ENCODE measurements at places on chromosomes 16 and 17.

- no peak for DNase-seq
Observed at GRCh38 chr16:69917739-69918138, 33.4 kb upstream of the CLEC18A start.

DNA sequence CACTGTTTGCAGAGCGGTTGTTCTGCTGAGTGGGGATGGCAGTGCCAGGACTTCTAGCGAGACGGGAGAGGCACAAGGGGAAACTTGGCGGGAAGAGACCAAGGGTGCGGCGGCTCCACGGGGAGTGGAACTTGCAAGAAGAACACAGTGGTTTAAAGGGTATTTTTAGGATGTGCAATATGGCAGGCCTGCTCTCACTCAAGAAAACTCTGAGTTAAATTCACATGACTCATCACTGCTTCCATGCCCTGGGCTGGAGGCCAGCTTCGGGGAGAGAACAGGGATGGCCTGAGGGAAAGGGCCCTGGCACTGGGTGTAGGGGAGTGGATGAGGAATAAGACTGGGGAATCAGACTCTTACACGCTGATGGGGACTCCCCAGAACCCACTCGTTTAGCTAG is 13.3 kb upstream of the CD300LD start:
- no peak for DNase-seq

DNA sequence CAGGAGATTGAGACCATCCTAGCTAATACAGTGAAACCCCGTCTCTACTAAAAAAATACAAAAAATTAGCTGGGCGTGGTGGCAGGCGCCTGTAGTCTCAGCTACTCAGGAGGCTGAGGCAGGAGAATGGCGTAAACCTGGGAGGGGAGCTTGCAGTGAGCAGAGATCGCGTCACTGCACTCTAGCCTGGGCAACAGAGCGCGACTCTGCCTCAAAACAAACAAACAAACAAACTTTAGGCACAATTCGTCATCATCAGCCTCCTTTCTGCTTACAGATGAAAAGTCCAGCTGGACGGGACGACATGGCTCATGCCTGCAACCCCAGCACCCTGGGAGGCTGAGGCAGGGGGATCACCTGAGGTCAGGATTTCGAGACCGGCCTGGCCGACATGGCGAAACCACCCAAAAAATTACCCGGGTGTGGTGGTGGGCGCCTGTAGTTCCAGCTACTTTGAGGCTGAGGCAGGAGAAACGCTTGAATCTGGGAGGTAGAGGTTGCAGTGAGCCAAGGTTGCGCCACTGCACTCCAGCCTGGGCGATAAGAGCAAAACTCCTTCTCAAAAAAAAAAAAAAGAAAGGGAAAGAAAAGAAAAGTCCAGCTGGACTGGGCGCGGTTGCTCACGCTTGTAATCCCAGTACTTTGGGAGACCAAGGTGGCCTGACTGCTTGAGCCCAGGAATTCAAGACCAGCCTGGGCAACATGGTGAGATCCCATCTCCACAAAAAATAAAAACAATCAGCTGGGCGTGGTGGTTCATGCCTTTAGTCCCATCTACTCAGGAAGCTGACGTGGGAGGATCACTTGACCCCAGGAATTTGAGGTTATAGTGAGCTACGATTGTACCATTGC is 1.5 kb upstream of the SPIRE2 start:
- DNase-seq = no peak

- DNase-seq = no peak
Observed at GRCh38 chr17:37476431-37477120, 13.1 kb upstream of the DUSP14 start.

- no peak for DNase-seq
Observed at GRCh38 chr17:17385491-17385890, 82.3 kb downstream of the NT5M start.

- DNase-seq = no peak
Observed at GRCh38 chr16:88073201-88073721, 122.0 kb downstream of the BANP start.

DNA sequence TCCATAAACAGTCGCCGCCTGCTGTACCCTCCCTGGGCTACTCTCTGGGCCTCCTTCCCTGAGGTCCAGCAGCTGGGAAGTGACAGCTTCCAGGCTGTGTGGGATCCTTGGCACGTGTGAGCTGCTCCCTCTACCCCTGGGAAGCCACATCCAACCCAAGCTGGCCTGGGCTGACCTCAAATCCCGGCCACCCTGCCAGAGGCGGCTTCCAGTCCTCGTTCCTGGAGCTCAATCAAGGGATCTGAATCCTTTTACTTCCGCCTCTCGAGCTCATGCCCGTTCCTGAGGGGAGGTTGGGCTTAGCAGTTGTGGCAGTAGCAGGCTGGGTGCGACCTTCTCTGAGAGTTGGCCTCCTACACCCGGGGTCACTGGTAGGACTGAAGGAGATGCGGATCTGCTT is 82.5 kb downstream of the NETO2 start:
- no peak for DNase-seq
